ENCODE measurements at places on chromosomes 12 and 14. TPM values are rescaled to one million over a fixed set of nuclear protein-coding genes. Genes with fewer than 3 reads are reported as not detected.

The ADAMTS20 gene
- total RNA-seq = 0.47 TPM

The ENDOU gene
- total RNA-seq = not detected

The OAS2 gene
- total RNA-seq = 2.0 TPM

The SLC5A8 gene
- total RNA-seq = 1.4 TPM

The TMEM121 gene
- 23.1 TPM for total RNA-seq

The LPAR5 gene
- 0.62 TPM for total RNA-seq

The TESPA1 gene
- not detected for total RNA-seq

The KRT80 gene
- not detected for total RNA-seq

The KITLG gene
- 90.8 TPM for total RNA-seq

- peak; percentile 42 for DNase-seq
These were observed 1.1 kb upstream of the HDAC7 start for GRCh38 chr12:47820631-47821345.

DNA sequence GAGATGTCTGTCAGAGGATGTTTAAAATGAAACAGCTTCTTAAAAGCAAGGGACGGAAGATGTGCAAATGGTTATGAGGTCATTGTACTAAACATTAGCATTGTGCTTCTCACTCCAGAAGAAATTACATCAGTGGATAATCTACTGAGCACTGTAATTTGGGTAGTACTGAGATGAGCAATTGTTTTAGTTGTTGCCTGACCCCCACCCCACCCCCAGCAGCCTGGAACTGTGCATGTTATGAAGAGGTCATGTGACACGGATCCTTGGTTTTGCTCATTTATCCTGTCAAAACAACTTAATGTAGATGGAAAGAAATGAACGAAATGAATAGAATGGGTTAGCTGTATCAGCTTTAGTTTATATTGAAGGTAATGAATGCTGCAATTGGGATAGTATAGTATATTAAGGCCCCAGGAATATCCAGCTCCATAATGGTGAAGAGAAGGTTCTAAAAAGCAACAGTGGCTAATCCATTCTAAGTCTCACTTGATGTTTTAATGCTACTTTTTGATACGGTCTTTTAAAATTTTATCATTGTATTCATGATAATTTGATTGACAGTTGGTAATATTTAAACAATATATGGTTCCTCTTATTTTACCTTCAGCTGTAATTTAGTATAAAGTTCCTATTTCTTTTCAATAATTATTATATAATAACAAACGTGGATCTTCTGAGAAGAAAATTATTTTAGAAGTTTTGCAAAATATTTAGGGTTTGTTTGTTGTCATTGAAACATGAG is 58.5 kb downstream of the WNK1 start:
- no peak for DNase-seq

DNA sequence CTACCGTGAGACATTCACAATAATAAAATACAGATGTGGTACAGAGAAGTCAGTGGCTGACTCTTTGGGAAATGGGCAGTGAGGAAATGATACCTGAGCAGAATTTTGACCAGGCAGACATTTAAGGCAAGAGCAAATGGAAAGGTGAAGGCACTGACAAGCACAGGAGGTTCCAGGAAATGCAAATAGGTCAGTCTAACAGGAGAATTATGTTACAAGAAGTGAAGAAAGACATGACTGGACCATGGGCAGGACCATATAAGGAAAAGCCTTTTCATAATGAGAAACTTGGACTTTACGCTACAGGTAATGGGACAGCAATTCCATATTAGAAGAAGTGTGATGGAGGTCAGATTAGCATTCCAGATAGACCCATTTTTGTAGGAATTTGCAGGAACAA is 338.9 kb downstream of the PDZRN4 start:
- DNase-seq = no peak

- no peak for DNase-seq
These were observed 22.8 kb upstream of the PYGL start for GRCh38 chr14:50967103-50967502.

- DNase-seq = no peak
These were observed 177.3 kb upstream of the CDKN3 start for GRCh38 chr14:54219261-54220070.

GRCh38 chr14:30507209-30507608 is 51.7 kb upstream of the G2E3 start:
- no peak for DNase-seq

DNA sequence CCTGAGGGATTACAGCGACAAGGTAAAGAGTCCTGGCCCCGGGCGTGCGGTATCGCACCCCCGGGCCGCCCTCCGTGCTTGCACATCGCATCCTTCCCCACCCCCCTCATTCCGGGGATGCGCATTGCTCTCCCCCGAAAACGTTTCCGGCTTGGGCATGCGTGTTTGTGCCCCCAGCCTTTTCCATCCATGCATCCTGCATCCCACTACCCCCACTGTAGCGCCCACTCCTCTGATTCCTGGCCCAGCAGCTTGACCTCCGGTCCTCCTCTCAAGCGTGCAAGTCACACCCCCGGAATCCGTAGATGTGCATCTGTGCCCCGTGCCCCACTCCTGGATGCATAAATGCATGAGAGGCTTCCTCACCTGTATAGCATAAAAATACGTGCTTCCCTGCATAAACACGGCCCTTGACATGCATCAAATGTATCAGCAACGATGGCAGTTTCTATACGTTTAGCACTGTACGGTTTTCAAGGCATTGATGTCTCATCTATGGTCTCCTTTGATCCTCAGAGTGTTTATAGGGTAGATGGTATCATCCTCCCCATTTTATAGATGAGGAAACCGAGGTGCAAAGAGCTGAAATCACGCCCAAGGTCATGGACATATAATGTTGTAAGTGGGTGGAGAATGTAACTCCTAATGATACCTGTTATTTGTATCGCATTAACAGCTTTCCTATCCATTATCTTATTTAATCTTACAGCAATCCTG is 484 bp downstream of the RIC8B start:
- no peak for DNase-seq

DNA sequence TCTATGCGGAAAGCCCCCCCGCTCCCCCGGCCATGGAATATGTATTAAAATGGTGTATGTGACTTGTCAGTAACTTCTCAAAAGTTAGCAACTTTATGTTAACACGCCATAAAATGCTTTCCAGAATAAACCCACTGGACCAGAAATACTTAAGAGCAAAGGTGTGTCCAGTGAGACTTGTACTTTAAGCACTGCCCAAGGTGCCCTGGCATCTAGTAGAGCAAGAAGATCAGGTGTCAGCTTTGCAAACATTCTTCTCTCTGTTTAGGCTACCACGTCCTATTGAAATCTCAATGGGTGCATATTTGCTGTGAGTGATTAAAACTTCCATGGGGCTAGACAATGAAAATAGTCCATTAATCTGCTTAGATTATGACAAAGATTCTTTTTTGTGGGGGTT is 201.2 kb downstream of the ESR2 start:
- DNase-seq = no peak

- no peak for DNase-seq
These were observed 14.5 kb upstream of the MAP1LC3B2 start for GRCh38 chr12:116544656-116545055.

DNA sequence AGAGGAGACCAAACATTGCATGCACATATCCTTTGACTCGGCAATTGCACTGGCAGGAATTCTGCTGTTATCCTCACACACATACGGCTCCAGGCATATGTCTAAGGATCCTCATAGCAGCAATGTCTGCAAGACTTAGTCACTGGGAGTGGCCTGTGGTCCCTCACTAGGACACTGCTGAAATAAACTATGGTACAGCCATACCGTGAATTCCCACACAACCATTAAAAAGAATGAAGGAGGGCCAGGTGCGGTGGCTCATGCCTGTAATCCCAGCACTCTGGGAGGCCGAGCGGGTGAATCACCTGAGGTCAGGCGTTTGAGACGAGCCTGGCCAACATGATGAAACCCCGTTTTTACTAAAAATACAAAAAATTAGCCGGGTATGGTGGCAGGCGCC is 105.1 kb downstream of the ZFP36L1 start:
- no peak for DNase-seq

GRCh38 chr12:50661300-50662115 is 102.4 kb upstream of the ATF1 start:
- DNase-seq = no peak

DNA sequence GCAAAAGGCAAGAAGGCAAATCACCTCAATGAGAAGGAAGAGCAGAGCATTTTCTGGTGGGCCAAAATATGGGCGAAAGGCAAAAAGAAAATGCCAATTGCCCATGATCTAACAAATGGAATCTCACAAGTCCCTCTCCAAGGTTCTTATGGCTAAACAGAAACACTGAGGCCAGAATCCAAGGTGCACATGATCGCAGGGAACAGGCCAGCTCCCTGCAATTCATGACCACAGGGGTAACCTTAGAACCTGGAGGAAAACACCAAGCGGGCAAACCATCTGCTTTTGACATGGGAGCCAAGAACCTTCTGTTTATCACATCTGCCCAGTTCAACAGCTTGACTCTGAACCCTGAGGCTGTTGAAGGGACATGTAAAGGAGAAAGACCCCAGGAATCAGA is 60.0 kb downstream of the NT5DC3 start:
- DNase-seq = no peak

DNA sequence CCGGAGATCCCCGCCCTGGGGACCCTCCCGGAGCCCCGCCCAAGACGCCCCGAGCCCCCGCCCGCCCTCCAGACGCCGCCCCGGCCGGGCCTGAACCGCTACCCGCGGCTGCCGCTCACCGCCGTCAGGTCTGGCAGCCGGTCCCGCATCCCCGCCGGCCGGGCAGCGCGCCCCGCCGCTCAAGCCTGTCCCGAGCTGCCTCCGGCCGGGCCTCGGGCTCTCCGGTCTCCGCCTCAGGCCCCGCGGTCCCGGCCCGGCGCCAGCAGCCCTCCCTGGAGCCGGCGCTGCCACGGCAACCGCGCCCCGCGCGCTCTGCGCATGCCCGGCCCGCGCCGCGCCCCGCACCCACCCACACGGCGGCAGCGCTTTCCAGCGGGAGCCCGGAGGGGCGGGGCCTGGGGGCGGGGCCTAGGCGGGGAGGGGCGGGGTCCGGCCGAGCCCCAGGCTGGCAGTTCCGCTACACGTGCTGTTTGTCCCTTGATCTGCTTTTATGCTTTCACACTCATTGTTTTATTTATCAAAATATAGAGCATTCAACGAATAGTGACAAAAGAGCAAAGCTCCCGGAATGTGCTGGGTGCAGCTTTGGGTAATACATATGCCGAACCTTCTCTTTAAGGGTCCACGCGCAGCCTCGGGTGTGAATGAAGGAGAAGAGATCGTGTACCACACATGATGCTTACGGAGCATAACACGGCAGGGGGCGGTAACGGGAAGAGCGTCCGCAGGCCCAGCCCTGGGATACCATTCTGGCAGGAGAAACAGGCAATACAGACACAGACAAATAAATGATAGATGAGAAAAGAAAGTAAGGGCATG is at the start of gene STX2:
Gene STX2, minus strand, starts transcription at position 300 of the 819 bp plus-strand sequence. Its CDS starts 151 bp downstream, at position 149.
- DNase-seq = peak; percentile 84

DNA sequence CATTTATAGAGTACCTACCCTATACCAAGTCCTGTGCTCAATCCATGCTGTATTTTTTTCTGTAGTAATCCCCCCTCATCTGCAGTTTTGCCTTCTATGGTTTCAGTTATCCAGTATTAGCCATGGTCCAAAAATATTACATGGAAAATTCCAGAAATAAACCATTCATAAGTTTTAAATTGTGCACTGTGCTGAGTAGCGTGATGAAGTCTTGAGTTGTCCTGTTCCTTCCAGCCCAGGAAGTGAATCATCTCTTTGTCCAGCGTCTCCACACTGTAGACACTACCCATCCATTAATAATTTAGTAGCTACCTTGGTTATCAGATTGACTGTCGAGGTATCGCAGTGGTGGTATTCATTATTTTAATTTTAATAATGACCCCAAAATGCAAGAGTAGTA is 54.2 kb downstream of the SUDS3 start:
- no peak for DNase-seq

GRCh38 chr12:65565601-65566560 is 258.4 kb upstream of the HMGA2 start:
- no peak for DNase-seq

DNA sequence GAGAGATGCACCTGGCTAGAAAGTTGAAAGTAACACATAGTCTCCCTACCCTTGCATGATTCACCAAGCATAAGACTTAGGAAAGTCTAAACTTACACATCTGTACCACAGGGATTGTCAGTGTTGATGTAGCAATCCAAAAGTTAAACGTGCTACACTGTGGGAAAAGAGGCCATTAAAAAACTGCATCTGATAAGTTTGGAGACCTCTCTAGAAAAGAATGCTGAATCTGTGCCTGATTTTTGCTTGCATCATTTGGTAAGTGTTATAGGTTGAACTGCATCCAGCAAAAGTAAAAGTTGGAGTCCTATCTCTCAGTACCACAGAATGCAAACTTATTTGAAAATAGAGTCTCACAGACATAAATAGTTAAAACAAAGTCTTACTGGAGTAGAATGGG is 126.6 kb downstream of the SLC6A15 start:
- DNase-seq = no peak

GRCh38 chr12:6452245-6452943 is 552 bp downstream of the TAPBPL start:
- no peak for DNase-seq

GRCh38 chr14:104103061-104103445 is 17.6 kb downstream of the ASPG start:
- no peak for DNase-seq
